ENCODE measurements at places on chromosomes 12 and 14. TPM values are rescaled to one million over a fixed set of nuclear protein-coding genes. Genes with fewer than 3 reads are reported as not detected.

The ST8SIA1 gene
- total RNA-seq = 5.6 TPM

The MYF5 gene
- not detected for total RNA-seq

The RNASE2 gene
- total RNA-seq = 30.6 TPM

The TMEM132D gene
- not detected for total RNA-seq

The DDIT3 gene
- 27.2 TPM for total RNA-seq

The LHX5 gene
- total RNA-seq = not detected

The STK38L gene
- total RNA-seq = 28.2 TPM

DNA sequence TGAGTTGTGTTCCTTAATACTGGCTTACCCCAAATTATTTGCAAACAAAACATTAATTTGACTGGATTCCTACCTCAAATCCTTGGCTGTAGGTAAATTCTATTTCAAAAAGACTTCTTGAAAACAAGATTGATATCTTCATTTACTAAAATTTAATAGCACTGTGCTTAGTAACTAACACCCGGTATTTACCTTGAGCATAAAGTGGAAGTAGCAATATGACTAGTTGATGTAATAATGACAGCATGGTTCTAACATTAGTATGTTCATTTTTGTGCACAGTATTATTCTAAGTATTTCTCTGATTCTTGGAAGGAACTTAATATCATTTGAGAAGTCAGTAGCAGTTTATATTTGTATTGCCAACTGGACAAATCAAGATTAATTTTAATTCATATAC lies 96.8 kb downstream of the PPHLN1 start:
- no peak for DNase-seq

DNA sequence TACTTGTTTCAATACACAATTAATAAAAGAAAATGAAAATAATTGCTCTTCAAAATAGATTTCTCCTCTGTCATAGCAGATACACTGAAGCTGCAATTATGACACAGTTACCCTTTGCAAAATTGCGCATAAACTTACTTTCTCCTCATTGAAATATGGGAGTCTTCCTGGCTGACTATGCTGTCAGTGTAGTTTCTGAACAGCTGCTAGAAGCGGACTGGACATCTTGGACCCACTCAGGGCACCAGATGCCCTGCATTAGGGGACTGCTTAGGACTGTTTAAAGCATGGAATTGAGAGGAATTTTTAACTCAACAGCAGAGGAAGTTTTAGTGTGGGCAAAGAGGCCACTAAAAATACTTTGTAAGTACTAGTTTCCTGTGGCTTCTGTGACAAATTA lies 454.9 kb downstream of the ATP23 start:
- DNase-seq = no peak

DNA sequence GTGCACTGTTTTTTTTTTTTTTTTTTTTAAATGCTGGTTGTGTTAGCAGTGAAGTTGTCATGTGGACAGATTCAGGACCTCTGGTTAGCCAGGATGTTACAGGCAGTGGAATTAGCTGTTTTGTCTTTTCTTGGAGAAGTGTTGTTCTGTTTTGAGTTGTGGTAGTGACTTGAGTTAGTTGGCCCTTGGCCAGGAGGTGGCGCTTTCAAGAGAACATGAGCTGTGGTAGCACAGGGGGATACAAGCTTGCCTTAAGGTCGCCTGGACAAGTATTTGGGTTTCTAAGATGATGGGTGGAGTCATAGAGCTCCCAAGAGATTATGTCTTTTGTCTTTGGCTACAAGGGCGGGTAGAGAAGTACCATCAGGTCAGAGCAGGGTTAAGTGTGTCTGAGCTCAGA lies 33.3 kb upstream of the CCDC198 start:
- no peak for DNase-seq

DNA sequence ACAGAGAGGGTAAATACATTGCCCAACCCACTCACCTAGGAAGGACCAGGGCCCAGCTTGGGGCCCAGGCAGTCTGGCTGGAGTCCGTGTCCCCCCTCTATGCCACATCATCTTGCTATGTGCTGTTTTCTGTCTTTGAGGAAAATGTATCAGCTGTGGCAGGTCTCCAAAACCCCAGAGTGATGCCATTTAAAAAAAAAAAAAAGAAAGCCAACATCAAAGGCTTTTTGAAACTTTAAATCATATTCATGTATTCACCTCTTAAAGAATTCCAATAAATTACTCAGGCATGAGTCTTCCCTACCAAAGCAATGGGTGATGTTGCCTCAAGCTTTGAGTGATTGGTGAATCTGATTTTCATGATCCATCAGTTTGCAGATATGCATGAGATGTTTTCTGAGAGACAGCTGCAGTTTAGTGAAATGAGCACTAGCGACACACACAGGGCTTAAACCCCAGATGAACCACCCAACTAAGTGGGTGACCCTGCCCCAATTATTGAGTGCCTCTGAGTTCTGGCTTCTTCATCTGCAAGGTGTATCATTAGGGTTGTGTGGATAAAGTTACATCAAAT lies 6.1 kb downstream of the KRT81 start:
- no peak for DNase-seq

DNA sequence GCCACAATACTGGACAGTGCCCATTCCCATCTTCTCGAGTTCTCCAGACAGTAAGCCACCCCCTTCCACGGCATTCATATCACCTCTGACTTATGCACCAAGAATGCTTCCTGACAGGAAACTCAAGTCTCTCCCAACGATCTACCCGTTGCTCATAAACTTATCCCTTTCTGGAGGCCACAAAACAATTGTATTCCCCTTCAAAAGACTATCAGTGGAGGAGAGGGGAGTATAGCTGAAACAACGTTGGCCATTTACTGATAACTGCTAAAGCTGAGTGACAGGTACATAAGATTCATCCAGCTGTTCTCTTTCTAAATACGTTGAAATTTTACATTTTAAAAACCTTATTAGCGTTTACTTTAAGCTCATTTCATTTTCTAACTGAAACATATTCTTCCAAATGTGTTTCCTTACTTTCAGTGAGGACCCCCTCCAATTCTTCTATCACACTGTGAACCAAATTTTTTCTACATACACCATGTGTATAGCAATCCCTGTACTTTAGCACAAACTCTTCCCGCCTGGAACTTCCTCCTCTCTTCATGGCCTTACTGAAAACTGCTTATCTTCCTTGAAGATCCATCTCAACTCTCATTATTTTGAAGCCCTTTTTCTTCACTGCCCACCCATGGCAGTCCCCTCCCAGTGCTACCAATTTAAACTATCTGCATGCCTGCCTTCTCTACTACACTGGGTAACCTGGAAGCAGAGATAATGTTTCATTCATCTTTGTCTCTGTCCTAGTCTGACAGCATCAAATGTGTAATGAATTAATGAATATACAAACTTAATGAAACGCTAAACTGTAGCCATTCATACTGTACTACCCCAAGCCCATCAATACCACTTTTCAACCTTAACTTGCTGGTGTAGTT lies 28.8 kb downstream of the ATXN2 start:
- DNase-seq = no peak

DNA sequence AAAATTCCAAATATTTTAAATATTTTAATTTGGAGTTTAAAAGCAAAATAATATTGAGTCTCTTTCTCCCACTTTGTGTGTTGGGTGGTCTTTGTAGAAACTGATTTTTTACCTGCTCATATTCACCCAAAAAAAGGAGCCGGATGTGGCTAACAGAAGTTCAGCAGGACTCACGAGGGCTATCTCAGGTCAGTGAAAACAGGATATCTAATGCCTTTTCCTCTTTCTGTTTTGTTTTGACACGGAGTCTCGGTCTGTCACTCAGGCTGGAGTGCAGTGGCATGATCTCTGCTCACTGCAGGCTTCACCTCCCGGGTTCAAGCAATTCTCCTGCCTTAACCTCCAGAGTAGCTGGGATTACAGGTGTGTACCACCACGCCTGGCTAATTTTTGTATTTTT lies 30.8 kb downstream of the COA8 start:
- no peak for DNase-seq

DNA sequence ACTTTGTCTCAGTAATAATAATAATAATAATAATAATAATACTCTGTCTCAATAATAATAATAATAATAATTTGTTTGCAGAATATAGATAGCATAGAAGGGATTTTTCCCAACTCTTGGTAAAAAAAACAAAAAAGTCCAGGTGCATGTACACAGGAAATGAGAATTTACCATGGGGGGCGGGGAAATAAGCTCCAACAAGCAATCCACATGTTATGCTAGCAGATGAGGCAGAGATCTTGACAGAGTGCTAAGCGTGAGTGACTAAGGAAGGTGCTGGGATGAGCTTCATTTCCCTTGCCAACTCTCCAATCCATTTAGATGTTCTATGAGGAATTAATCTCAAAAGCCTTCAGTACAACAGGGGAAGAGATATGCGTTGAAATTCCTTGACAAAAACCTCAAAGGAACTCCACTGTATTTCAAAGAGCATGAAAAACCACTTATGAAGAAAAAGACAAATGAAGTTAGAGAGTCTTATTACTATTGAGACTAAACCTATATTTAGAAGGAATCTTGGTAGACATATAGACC lies 44.9 kb upstream of the GTF2A1 start:
- DNase-seq = no peak

- DNase-seq = no peak
These were observed 142.8 kb downstream of the PAWR start for GRCh38 chr12:79547735-79548609.

DNA sequence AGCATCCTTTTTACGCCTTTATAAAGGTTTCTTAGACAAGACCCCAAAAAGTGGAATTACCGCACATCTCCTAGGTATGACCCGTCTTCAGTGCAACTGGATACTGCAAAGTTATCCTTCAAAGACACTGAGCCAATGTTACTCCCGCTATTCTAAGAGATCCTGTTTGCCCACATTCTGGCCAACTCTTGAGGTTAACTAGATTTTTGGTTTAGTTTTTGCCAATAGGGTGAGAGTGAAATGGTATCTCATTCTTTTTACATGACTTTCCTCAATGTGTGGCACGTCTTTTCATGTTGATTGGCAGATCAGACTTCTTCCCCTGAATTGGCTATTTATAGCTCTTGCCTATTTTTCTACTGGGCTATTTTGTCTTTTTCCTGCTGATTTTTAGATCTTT lies 347.2 kb downstream of the MED13L start:
- DNase-seq = no peak

DNA sequence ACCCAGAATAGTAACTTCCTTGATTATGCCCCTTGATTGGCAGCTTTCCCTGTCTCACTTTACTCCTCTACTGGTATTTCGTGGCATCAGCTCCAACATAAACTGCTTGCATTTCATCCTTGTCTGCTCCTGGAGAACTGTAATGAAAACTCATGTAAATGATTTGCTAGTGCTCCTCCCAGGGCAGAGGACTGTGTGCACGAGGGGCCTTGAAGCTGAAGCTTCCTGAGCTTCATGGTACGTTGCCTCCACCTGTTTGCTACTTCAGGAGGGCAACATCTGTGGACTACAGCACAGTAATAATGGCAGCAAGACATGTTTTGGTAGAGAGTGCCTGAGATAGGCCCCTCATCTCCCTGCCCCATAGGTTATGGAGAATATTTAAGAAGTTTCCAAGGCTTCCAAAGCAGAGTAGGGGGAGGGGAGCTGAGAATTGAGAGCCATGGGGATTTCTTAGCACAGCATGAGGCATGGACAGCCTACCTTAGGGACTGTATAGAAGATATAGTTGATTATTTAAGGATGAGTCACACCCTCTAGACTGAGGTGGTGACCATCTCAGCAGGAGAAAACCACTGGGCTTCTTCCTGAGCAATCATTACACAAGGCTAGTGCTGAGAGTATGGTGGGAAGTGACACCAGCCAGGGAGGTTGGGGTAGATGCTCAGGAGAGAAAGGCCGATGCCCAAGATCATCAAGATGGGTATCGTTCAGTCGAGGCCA lies 29.5 kb downstream of the CCDC198 start:
- no peak for DNase-seq

DNA sequence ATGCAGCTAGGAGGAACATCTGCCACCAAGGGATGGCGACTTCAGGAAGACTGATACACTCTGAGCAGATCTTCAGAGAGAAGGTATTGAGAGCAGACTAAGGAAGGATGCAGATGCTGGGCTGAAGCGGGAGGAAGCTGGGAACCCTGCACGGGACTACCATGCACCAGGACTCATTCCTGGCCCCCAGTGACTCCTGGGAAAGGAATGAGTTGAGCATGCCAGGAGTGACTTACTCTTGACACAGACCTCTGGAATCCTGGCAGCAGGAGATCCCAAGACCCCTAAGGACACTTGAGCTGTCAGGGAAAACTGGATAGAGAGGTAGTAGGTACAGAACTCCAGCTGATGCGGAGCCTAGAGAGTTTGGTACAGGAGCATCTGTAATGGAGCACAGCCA lies 336.1 kb downstream of the RPS29 start:
- DNase-seq = no peak

DNA sequence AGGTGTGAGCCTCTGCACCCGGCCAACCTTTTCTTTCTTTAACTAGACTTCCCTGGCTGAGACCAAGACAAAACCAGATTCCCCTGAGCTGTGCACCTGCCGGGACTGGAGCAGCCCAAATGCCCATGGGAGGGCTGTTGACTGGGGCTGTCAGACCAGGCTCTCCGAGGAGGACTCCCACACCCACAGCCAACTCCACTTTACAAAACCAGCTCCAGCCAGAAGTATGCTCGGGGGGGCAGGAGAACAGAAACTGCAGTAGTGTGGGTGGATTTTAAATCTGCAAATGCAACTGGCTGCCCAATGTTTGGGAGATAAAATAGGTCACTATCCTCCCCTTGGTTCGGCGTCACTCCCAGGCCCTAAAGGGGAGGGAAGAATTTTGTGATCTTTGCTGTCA lies 78.5 kb downstream of the VCPKMT start:
- DNase-seq = no peak

- DNase-seq = no peak
These were observed 30.2 kb downstream of the LEMD3 start for GRCh38 chr12:65199604-65200003.

GRCh38 chr12:68378872-68379606 lies 46.9 kb upstream of the MDM1 start:
- no peak for DNase-seq

DNA sequence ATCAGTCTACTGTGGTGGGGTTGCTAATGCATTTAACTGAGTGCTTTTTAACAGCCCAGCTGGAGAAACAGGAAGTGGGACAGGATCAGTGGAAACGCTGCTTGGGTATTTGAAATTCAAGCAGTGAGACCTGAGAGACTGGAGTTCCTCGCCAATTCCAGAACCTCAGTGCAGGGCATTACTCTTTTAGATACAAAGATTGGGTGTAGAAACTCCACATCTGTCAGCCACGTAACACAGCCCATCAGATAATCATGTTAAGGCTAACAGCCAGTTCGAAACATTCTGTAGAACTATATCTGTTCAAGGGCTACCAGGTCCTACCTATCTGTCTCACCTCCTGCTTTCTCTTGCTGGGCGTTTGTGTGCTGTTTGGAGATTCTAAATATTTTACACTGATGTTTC lies 45.5 kb downstream of the RAD52 start:
- DNase-seq = no peak

GRCh38 chr12:128961308-128961902 lies 108.1 kb downstream of the GLT1D1 start:
- no peak for DNase-seq

DNA sequence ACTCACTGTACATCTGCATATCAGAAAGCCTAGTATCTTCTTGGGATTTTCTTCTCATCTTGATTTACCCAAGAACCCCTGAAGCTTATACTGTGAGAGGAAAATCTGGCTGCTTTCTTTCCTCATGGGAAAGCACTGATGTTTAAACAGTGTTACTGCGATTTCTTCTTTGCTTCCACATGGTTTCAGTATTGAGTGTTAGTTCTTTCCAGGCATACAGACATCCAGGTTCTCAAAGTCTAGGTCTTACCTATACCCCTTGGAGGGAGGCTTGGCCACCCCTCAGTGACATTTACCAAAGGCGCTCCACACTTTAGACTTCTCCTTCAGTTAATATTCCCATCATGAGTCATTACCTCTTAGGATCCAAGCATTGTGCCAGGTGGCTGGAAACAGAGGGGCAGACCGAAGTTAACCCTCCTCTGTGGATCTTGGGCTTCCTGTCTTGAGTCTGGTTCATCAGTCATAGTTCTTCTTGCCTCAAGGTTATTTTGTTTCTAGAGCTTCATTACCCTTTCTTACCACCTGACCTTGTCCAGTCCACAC lies 79.1 kb downstream of the TMEM117 start:
- DNase-seq = no peak
